ENCODE measurements at places on chromosomes 5 and 9.

DNA sequence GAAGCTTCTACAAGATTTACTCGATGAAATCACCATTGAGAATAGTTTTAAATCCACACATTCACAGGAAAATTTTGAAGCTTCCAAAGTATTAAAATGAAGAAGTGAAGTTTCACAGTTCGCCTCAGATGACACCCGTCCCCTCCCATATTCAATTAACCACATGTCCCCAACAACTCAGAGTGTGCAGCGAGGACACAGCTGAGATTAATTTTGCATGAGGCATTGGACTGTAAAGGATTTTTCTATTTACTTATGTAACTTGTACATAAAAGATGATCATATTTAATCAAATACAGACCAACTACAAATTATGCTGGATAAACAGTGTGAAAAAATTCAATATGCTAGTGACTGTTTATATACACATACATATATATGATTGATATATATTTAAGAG lies 84.7 kb upstream of the OLFM1 start:
- DNase-seq, result no peak

GRCh38 chr5:108201721-108202120 lies 180.2 kb downstream of the FBXL17 start:
- no peak for DNase-seq

- DNase-seq, result peak; percentile 16
Observed at GRCh38 chr5:157535042-157535865, 40.3 kb downstream of the ADAM19 start.

DNA sequence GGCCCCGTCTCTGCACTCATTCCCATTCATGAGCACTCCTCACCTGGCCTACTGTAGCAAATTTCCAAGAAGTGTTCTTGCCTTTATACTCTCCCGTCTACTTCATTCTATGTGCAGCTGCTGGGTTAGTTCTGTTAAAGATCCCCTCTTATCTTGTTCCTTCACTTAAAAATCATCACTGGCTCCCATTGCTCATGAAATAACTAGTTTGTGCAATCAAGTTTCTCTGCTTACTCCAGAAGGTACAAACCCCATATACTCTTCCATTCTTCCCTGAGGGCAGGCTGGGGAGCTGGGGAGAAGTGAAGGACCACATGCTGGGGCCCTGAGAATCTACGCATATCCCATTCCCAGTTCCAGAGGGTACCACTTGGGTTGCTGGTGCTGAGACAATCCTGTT lies 84.4 kb upstream of the KLF9 start:
- no peak for DNase-seq

DNA sequence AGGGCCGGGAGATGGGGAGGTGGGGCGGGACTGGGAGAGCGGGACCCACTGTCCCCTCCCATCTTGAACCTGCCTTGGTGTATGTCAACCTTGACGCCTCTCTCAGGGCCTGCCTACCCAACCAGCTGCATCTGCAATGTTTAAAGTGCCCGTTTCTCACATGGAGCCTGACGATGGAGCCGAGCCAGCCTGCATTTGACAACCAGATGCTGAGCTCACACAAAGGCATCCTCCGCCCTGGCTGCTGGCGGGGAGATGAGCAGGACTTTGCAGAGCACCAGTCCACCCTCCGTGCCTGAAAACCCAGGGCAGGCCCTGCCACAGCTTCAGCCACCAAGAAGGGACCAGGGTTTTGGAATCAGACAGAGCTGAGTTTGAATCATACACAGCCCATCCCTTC lies 141.1 kb upstream of the SMIM23 start:
- no peak for DNase-seq

- DNase-seq, result peak; percentile 71
Observed at GRCh38 chr9:126781186-126782052, 23.4 kb upstream of the ZBTB43 start.

GRCh38 chr5:158619083-158619788 lies 480.5 kb downstream of the EBF1 start:
- DNase-seq, result no peak

DNA sequence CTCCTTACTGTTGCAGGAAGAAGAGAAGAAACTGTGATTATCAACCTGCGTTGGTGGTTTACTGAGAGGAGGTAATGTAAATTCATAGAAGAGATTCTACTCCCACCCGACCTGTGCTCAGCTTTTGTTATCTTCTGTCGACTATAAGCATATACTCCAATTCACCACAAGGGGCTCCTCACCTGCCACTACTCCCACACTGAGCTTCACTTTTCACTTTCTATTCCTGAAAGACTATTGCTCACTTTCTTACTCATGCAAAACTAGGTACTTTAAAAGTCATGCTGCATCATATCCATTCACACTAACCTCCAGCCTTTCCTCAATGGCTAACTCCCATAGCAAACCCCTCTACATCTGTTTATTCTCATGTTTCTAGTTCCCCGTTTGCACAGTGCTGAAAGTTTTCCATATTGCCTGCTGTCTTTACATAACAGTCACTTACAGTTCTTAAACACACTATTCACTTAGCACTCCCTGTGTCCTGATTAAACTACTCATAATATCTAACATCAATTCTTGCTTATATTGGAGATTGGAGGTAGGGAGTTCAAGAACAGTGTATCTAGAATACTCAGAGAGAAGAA lies 1062.6 kb downstream of the NR2F1-AS1 start:
- DNase-seq, result peak; percentile 79

DNA sequence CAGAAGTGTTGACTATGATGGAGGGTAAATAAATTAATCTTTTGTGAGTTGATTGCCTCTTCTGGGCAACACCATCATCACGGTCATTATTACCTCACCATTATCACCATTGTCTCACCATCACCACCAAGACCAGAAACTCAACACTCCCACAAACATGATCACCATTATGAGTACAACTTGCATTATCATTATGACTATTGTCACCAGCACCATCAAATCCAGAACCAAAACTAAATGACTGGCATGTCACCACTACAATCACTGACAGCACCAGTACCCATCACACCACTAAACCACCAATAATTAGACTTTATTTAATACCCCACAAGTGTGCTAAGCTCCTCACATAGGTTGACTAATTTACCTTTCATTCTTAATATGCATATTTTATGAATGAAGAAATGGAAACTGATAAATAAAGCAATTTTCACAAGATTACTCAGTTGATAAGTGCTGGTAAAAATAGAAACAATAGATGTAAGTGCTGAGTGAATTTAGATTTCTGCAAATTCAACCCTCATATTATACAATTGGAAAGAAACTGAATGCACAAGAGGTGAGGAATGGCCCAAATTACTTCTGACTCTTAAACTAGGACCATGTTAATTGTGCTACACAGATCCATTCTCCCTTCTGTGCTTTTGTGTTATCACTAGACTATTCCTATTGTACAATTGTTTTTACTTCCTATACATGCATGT lies 517.8 kb upstream of the PAPPA start:
- DNase-seq, result no peak

- no peak for DNase-seq
Observed at GRCh38 chr9:117825609-117826347, 121.6 kb downstream of the TLR4 start.

- DNase-seq, result no peak
Observed at GRCh38 chr9:124238546-124239140, 19.1 kb upstream of the NEK6 start.

- no peak for DNase-seq
Observed at GRCh38 chr5:17352223-17352622, 134.8 kb downstream of the BASP1 start.

- no peak for DNase-seq
Observed at GRCh38 chr9:42388846-42389245, 205.4 kb downstream of the SPATA31A6 start.

GRCh38 chr9:1025131-1025530 lies 25.0 kb upstream of the DMRT2 start:
- no peak for DNase-seq

- peak; percentile 33 for DNase-seq
Observed at GRCh38 chr9:110142253-110142652, 65.7 kb downstream of the C9orf152 start.

- DNase-seq, result no peak
Observed at GRCh38 chr9:134538856-134539566, 102.6 kb upstream of the COL5A1 start.

- no peak for DNase-seq
Observed at GRCh38 chr9:136299541-136299940, 4.4 kb downstream of the CCDC187 start.

GRCh38 chr5:142432961-142433360 lies 108.1 kb upstream of the SPRY4 start:
- DNase-seq, result peak; percentile 12

- no peak for DNase-seq
Observed at GRCh38 chr9:108844856-108845255, 10.9 kb downstream of the ACTL7B start.

DNA sequence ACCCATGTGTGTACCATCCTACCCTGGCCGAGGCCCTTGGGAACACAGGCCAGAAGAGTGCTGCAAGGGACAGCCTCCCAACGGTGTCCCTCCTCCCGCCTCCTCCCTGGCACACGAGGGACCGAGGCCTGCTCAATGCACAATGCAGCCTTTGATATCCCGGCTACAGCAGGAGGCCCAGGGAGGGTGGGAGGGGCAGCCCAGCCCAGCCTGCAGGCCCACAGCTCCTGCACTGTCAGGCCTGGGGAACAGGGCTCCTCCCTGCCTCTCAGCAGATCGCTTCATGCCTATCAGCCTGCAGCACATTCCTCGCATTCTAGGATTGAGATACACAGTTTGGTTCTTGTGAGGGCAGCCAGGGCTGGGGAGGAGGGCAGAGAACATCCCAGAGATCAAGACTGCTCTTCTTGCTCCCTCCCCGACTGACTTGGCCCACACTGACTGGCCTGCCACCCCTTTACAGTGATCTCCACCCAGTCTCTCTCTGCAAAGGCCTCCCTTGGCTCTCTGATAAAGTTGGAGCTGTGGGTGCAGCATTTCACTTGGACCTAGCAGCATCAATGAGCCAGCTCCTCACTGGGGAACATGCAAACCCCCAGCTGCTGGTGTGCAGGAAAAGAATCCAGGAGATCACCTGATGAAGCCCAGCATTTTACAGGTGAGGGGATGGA lies at the start of gene SH3TC2:
Gene SH3TC2 (minus strand): TSS at position 46 of the 671 bp plus-strand sequence. CDS start 40 bp downstream, at position 6.
- peak; percentile 89 for DNase-seq

- DNase-seq, result peak; percentile 35
Observed at GRCh38 chr5:131679911-131680310, 44.9 kb upstream of the RAPGEF6 start.

- DNase-seq, result no peak
Observed at GRCh38 chr5:26024774-26025173, 1013.6 kb downstream of the CDH9 start.

DNA sequence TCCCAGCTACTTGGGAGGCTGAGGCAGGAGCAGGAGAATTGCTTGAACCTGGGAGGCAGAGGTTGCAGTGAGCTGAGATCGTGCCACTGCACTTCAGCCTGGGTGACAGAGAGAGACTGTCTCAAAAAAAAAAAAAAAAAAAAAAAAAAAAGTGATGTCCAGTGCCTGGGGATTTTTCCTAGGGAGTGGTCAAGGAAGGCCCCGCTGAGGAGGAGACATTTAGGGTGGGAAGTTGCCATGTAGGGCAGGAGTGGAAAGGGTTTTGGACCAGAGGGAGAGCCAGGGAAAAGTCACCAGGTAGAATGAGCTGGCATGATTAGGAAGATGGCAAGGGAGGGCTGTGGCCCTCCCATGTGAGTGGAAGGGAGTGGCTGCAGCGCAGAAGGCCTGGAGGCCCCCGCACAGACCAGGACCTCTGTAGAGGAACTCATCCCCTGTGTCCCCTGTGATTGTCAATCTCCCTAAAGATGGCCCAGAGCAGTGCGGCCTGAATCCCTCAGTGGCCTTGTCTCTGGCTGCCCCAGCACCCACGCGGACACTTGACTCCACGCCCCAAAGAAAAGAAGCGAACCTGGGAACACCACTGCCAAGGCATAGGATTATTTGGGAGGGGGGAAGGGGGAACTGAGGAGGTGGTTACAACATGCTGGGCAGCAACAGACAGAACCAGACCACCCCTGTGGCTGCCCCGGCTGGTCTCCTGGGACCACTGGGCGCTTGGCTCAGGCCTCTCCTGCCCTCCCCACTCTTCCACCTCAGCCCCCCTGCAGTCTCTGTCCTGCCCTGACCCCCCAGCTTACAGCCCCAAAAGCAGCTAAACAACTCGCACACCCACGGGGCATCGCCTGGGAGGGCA lies 2.6 kb upstream of the SQSTM1 start:
- DNase-seq, result peak; percentile 36

GRCh38 chr5:89081360-89081759 lies 198.4 kb upstream of the MEF2C start:
- no peak for DNase-seq

GRCh38 chr5:55582256-55582655 lies 47.5 kb upstream of the PLPP1 start:
- DNase-seq, result no peak

DNA sequence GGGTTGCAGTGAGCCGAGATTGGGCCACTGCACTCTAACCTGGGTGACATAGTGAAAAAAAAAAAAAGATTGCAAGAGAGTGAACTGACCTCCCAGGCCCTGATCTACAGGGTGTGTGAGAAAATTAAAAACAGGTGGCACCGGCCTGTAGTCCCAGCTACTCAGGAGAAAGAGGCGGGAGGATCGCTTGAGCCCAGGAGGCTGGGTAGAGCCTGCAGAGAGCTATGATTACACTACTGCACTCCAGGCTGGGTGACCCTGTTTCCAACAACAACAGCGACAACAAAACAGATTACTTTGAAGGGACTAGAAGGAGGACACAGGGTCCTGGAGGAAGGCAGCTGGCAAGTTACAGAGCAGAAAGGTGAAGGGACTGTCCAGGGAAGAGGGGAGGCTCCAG lies 42.2 kb upstream of the FABP6 start:
- DNase-seq, result no peak

- peak; percentile 10 for DNase-seq
Observed at GRCh38 chr5:5146530-5147160, 6.5 kb downstream of the ADAMTS16 start.

DNA sequence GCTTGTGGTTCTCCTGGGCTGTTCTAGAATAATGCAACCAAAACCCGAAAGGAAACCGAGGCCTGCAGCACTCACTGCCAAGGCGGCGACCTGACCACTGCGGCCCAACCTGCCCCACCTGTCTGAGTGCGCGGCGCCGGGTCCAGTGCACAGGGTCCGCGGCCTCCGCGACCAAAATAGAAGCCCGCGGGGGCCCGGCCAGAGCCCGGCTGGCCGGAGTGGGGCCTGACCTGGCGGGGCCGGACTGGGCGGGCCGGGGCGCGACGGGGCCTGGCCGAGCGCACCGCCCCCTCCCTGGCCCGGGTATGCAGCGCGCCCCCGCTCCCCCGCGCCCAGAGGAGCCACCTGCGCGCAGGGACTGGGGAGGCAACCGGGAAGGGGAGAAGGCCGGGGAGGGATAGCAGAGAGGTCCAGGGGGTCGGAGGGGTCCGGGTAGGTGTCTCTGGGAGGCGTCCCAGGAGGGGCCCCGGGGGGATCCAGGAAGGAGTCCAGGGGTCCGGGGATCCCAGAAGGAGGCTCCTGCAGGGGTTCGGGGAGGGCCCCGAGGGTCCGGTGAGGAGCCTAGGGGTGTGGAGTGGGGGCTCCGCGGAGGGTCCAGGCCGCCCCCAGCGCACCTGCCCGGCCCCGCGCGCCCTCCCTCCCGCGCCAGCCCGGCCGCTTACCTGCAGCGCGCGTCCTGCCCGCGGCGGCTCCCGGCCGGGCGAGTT lies 503 bp downstream of the SEMA4D start:
- no peak for DNase-seq

GRCh38 chr9:129163753-129164152 lies 14.3 kb downstream of the IER5L start:
- no peak for DNase-seq
